ENCODE measurements at places on chromosomes 6 and 20.

DNA sequence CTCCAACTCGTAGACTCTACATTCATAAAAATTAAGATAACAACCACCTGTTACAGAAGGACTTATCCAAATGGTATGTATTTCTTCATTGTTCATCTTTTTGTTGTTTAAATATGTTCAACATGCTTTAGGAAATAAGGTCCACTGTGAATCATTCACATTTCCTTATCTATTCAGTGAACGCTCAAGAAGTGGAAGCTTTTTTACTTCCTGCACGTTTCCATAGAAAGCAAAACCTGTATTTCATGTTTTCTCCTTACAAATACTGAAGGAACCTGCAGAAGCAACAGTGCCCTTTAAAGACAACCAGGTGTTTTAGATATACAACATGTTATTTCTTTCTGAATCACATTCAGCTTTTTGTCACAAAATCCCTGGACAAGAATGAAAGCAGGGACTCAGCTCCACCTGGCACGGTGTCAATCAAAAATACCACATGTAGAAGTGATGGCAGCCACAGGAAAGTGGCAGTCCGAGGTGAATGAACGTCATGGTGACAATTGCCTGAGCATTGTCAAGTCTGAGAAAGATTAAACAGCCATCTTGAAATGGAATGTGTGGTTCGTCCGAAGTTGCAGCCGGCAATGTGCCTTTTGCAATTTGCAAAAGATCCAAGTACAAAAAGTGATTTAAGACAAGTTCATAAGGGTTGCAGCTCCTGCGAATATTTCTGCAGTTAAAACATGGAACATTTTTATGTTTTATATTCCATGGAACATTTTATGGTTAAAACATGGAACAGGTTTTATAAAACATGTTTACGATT, 66.7 kb upstream of the RIPOR2 start:
- DNase-seq, result no peak
- H3K27me3 ChIP-seq, result no peaks in the 10 kb centered on the region
- no peak overlapping the region for H3K27ac ChIP-seq
- peaks cover 26% of the 10 kb centered on the region for H3K4me1 ChIP-seq

GRCh38 chr6:42320762-42321161, 103.1 kb upstream of the MRPS10 start:
- H3K36me3 ChIP-seq, result no peaks in the 10 kb centered on the region
- peaks cover 10% of the 10 kb centered on the region for H3K4me1 ChIP-seq
- no peak overlapping the region for H3K4me3 ChIP-seq
- no peaks in the 10 kb centered on the region for H3K27me3 ChIP-seq
- DNase-seq, result no peak

GRCh38 chr6:105835373-105835772, 250.8 kb upstream of the PRDM1 start:
- H3K4me3 ChIP-seq, result no peak overlapping the region
- no peaks in the 10 kb centered on the region for H3K36me3 ChIP-seq
- no peak overlapping the region for H3K27ac ChIP-seq
- peaks cover 18% of the 10 kb centered on the region for H3K4me1 ChIP-seq
- no peak for DNase-seq

DNA sequence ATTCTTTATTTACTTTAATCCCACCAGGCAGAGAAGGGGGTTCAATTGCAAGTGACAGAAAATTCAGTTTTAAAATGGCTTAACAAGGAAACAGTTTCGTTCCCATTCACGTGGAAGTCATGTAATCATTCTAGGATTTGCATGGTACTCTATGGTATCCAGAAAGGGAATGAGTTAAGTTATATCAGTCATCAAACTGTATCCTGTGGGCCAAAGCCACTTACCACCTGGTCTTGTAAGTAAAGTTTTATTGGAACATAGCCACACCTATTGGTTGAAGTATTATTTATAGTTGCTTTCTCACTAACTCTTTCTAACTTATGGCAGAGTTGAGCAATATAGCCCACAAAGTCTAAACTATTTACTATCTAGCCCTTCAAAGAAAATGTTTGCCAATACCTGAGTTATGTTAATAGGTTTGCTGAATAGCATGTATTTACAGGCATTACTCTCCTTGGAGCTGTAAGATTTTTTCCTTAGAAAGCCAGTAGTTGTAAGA, 10.2 kb upstream of the MMS22L start:
- no peaks in the 10 kb centered on the region for H3K36me3 ChIP-seq
- peaks cover 22% of the 10 kb centered on the region for H3K4me1 ChIP-seq
- no peak overlapping the region for H3K27ac ChIP-seq
- DNase-seq, result no peak

GRCh38 chr6:41430875-41431274, 95.5 kb downstream of the NCR2 start:
- H3K27me3 ChIP-seq, result peaks cover 21% of the 10 kb centered on the region
- H3K4me3 ChIP-seq, result no peak overlapping the region
- no peaks in the 10 kb centered on the region for H3K36me3 ChIP-seq
- H3K27ac ChIP-seq, result no peak overlapping the region
- peaks cover 24% of the 10 kb centered on the region for H3K4me1 ChIP-seq

DNA sequence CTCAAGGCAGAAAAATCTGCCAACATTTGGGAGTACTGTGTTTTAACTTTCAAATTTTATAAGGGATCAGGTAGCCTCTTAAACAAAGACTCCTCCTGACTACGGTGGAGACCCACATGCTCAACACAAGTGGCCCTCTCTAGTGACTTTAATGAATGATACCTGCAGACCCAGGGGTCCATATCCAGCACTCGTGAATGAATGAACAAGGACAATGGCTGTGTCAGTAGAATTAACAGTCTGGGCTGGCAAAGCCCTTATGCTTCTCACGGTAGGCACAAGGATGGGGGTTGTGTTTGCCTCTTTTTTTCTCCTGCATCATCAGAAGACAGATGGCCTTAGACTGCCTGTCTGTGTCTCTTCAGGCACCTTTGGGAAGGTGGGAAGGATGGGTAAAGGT, 112.6 kb upstream of the TRAF3IP2 start:
- no peak for DNase-seq
- H3K27me3 ChIP-seq, result no peaks in the 10 kb centered on the region

GRCh38 chr6:118246406-118246805, 301.7 kb upstream of the PLN start:
- no peaks in the 10 kb centered on the region for H3K36me3 ChIP-seq
- no peak overlapping the region for H3K27ac ChIP-seq
- no peak overlapping the region for H3K4me3 ChIP-seq
- DNase-seq, result no peak

GRCh38 chr6:4503700-4504099, 272.5 kb upstream of the CDYL start:
- H3K27ac ChIP-seq, result no peak overlapping the region
- no peak overlapping the region for H3K4me3 ChIP-seq
- H3K27me3 ChIP-seq, result no peaks in the 10 kb centered on the region
- no peak for DNase-seq

GRCh38 chr6:68572975-68573374, 62.1 kb upstream of the ADGRB3 start:
- no peaks in the 10 kb centered on the region for H3K36me3 ChIP-seq
- H3K4me1 ChIP-seq, result no peaks in the 10 kb centered on the region
- H3K27me3 ChIP-seq, result no peaks in the 10 kb centered on the region
- DNase-seq, result no peak

GRCh38 chr20:21270806-21271205, 32.3 kb upstream of the XRN2 start:
- no peak overlapping the region for H3K4me3 ChIP-seq
- no peaks in the 10 kb centered on the region for H3K4me1 ChIP-seq
- H3K36me3 ChIP-seq, result no peaks in the 10 kb centered on the region
- DNase-seq, result no peak

DNA sequence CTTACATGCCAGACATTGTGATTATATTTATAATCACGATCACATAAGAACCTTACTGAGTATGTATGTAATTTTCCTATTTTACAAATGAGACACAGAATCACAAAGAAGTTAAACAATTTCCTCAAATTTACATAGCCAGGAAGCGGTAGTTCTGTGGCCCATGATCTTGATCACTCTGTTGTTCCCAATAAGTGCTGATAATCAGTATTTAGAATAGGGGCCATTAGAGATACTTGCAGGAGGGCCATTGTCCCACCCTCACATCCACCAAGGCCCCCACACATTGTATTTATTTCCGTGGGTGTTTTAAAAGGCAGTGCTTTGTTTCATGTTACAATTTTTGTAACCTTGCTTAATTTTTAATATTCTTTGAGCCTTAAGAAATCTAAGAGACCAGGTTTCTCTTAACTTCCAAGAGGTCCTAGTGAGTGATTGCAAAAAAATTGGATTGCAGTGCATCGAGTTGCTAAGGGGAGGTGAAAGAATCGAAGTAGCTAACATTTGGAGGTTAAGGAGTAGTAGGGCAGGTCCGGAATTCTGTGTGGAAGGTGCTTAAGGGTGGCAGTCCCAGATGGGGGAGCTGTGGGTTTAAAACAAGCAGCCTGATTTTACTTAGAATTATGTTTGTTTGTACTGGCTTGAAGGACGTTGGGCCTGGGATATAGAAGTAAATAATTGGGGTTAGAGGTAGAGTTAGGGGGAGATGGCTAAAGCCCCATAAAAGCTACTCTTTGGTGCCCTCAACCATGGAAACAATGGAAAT, 339.4 kb downstream of the CDKAL1 start:
- H3K36me3 ChIP-seq, result no peaks in the 10 kb centered on the region
- H3K4me1 ChIP-seq, result peaks cover 30% of the 10 kb centered on the region
- no peak overlapping the region for H3K4me3 ChIP-seq
- H3K27ac ChIP-seq, result no peak overlapping the region
- H3K27me3 ChIP-seq, result no peaks in the 10 kb centered on the region

GRCh38 chr20:33679758-33680485, 5.7 kb upstream of the NECAB3 start:
- no peaks in the 10 kb centered on the region for H3K27me3 ChIP-seq
- no peak overlapping the region for H3K27ac ChIP-seq
- H3K4me1 ChIP-seq, result peaks cover 13% of the 10 kb centered on the region

DNA sequence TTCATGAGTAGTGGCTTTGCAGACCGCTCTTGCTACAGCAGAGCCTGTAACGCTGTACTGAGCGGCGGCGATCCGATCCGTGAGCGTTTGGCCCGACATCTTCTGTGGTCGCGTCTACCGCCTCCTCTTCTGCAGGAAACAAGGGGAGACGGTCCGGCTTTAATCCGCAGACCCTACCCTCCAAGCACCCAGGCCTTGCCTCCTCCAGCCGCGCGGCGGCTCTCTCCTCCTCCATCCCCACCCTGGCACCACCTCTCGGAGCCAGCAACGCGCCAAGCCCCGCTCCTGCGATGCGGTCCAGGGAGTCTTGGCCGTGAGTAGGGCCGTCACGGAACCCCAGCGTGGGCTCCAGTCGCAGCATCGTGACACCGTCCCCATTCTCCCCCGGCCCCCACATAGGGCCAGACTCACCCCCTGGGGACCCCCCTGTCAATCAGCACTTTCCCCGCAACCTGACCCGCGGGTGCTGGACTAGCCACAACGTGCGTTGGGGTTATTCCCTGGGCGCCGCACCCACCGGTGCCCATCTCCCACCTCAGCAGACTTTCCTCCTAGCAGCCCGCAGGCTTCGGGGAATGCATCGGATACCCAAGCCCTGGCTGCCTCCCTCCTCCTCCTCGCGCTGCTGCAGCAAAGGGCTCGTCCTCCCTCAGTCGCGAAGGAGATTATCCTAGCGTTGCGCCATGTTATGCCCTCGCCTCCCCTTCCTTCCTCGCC, 914 bp downstream of the SNAP91 start:
- peak; percentile 33 for DNase-seq
- no peaks in the 10 kb centered on the region for H3K36me3 ChIP-seq
- H3K4me3 ChIP-seq, result peak overlapping the region; percentile 70
- H3K4me1 ChIP-seq, result no peaks in the 10 kb centered on the region
- H3K27me3 ChIP-seq, result peaks cover 50% of the 10 kb centered on the region

- no peaks in the 10 kb centered on the region for H3K36me3 ChIP-seq
- no peaks in the 10 kb centered on the region for H3K4me1 ChIP-seq
- H3K27me3 ChIP-seq, result no peaks in the 10 kb centered on the region
- H3K27ac ChIP-seq, result no peak overlapping the region
- DNase-seq, result no peak
- no peak overlapping the region for H3K4me3 ChIP-seq
Observed at GRCh38 chr20:59665656-59666555, 61.6 kb downstream of the PHACTR3 start.

- no peaks in the 10 kb centered on the region for H3K4me1 ChIP-seq
- H3K36me3 ChIP-seq, result peaks cover 30% of the 10 kb centered on the region
- H3K27me3 ChIP-seq, result no peaks in the 10 kb centered on the region
Observed at GRCh38 chr6:157185986-157186385, 137.3 kb downstream of the TMEM242 start.

GRCh38 chr20:63740627-63741353, 1.2 kb downstream of the SLC2A4RG start:
- DNase-seq, result peak; percentile 88
- peak overlapping the region; percentile 68 for H3K4me3 ChIP-seq
- no peaks in the 10 kb centered on the region for H3K27me3 ChIP-seq
- peaks cover 7% of the 10 kb centered on the region for H3K4me1 ChIP-seq
- H3K36me3 ChIP-seq, result 0 out of 2 replicates have a peak, but pooled peaks cover 8% of the 10 kb centered on the region

GRCh38 chr20:11832851-11833250, 84.8 kb upstream of the BTBD3 start:
- no peaks in the 10 kb centered on the region for H3K4me1 ChIP-seq
- no peak overlapping the region for H3K27ac ChIP-seq
- no peaks in the 10 kb centered on the region for H3K36me3 ChIP-seq
- DNase-seq, result no peak
- H3K4me3 ChIP-seq, result no peak overlapping the region

- DNase-seq, result no peak
- no peak overlapping the region for H3K27ac ChIP-seq
- H3K27me3 ChIP-seq, result no peaks in the 10 kb centered on the region
- H3K36me3 ChIP-seq, result no peaks in the 10 kb centered on the region
Observed at GRCh38 chr6:49826743-49827406, 39.5 kb downstream of the CRISP1 start.

- H3K27me3 ChIP-seq, result no peaks in the 10 kb centered on the region
- peaks cover 20% of the 10 kb centered on the region for H3K4me1 ChIP-seq
- H3K27ac ChIP-seq, result peak overlapping the region; percentile 56
Observed at GRCh38 chr6:42984924-42985475, 630 bp downstream of the PPP2R5D start.

DNA sequence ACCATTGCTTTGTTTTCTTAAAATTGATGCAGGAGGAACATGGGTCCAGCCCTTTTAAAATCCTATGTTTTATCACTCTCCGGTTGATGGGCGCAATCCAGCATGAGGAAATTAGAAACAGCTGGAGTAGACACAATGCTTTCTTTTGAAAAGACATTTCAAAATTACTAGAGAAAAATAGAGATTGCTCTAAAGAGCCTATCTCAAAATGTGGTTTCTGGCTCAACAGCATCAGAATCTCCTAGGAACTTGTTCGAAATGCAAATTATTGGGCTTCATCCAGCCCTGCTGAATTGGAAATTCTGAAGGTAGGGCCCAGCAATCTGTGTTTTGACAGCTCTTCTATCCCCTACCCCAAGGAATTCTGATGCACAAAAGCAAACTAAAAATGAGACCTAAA, 190.8 kb upstream of the BMP2 start:
- no peaks in the 10 kb centered on the region for H3K36me3 ChIP-seq
- peak; percentile 21 for DNase-seq
- H3K27ac ChIP-seq, result no peak overlapping the region
- peaks cover 7% of the 10 kb centered on the region for H3K4me1 ChIP-seq

- peaks cover 44% of the 10 kb centered on the region for H3K36me3 ChIP-seq
- H3K4me1 ChIP-seq, result peaks cover 2% of the 10 kb centered on the region
- no peak for DNase-seq
- no peaks in the 10 kb centered on the region for H3K27me3 ChIP-seq
Observed at GRCh38 chr6:36688063-36688738, 9.4 kb upstream of the RAB44 start.

- H3K27me3 ChIP-seq, result no peaks in the 10 kb centered on the region
- H3K4me3 ChIP-seq, result peak overlapping the region; percentile 46
- peak overlapping the region; percentile 99 for H3K27ac ChIP-seq
- H3K4me1 ChIP-seq, result peaks cover 55% of the 10 kb centered on the region
Observed at GRCh38 chr6:158056804-158057203, 75.1 kb downstream of the SYNJ2 start.
